ENCODE measurements at places on chromosomes 7 and 10.

DNA sequence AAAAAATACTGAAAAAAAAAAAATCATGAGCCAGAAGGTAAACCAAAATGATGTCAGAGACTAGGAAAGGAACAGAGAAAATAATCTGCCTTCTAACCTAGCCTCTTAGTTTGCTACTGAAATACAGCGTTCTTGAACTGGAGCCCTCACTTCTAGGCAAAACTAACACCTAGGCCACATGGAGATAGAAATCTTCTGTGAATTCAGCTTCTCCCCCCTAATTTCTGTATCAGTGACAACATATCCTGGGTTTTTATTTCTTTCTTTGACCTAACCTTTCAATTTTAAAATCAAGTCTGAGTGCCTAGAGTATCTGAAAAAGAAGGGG, 100.1 kb upstream of the GLCCI1 start:
- H3K27me3 ChIP-seq, result no peaks in the 10 kb centered on the region
- H3K36me3 ChIP-seq, result no peaks in the 10 kb centered on the region
- H3K27ac ChIP-seq, result no peak overlapping the region
- H3K4me3 ChIP-seq, result no peak overlapping the region

GRCh38 chr10:7544203-7544602, 122.6 kb downstream of the ITIH5 start:
- no peaks in the 10 kb centered on the region for H3K36me3 ChIP-seq
- peaks cover 4% of the 10 kb centered on the region for H3K4me1 ChIP-seq
- DNase-seq, result no peak
- H3K27ac ChIP-seq, result no peak overlapping the region
- no peaks in the 10 kb centered on the region for H3K27me3 ChIP-seq

DNA sequence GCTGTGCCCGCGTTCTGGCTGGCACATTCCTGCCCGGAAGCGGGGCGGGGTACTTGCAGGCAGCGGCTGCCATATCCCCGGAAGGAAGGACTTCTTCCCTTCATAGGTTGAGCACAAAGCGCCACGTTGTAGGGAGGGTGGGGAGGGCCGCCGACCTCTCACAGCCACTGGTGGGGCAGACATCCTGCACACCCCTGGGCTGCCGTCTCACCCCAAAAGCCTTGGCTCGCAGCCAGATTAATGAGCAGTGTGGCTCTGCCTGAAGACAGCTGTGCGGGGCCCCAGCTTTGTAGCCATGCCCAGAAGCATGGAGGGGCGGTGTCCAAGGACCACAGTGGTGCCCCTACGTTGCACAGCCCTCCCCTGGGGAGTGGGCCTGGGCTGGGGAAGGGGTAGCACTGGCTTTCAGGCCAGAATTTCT, 54.3 kb upstream of the DPYSL4 start:
- peaks cover 5% of the 10 kb centered on the region for H3K4me1 ChIP-seq
- peaks cover 6% of the 10 kb centered on the region for H3K36me3 ChIP-seq
- no peak overlapping the region for H3K4me3 ChIP-seq
- H3K27ac ChIP-seq, result no peak overlapping the region
- H3K27me3 ChIP-seq, result peaks cover 22% of the 10 kb centered on the region
- DNase-seq, result peak; percentile 6

DNA sequence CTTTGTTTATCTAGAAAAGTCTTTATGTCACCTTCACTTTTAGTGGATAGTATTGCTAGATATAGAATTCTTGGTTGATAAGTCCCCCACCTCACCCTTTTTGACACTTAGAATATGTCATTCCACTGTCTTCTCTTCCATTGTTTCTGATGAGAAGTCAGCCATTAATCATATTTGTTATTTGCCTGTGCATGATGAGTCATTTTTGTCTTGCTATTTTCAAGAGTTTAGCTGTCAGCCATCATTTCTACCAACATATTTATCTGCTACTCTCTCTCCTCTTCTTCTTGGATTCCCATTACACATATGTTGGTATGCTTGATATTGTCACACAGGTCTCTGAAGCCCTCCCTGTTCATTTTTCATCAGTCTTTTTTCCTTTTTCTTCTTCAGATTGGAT, 160.8 kb upstream of the TCF7L2 start:
- H3K4me3 ChIP-seq, result no peak overlapping the region
- H3K36me3 ChIP-seq, result no peaks in the 10 kb centered on the region
- DNase-seq, result no peak
- H3K27ac ChIP-seq, result no peak overlapping the region
- H3K27me3 ChIP-seq, result no peaks in the 10 kb centered on the region
- H3K4me1 ChIP-seq, result peaks cover 12% of the 10 kb centered on the region

DNA sequence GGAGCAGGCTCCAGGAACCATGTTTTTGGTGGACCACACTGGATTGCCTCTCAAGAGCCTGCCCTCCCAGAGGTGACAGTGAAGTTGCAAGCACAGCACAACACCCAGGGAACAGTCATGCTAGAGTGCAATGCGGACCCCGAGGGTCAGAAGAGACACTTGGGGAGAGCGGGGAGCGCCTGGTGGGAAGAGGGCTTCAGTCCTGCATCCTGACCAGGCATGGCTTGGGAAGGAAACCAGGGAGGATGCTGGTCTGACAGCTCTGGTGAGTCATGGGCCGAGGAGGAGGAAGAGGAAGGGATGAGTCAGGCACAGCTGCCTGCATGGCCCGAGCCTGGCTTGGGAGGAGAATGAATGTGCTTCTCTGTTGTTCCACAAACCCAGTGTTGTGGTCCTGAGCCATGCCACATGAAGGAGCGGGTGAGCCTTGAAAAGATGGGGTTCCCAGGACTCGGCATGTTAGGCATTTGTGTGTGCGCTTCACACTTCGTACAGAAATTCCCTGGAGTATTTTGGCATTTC, 29.5 kb upstream of the ANKRD2 start:
- H3K27me3 ChIP-seq, result no peaks in the 10 kb centered on the region
- H3K4me1 ChIP-seq, result peaks cover 28% of the 10 kb centered on the region
- no peak overlapping the region for H3K4me3 ChIP-seq

DNA sequence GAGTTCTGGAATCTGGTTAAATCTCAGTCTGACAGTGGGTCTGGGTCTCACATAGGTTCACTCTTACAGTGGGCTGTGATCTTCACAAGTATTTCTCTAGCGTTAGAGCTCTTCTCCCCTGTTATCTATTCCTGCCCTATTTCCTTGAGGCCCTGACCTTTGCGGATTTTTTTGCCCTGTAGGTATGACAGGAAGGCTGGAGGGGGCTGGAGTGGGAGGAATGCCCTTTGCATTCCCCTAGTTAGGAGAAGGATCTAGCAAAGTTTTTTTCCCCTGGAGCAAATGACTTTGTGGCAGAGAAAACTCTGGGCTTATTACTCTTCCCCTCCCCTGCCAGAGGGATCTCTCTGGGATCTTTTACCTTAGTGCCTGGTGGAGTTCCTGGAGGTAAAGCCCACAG, 49.2 kb downstream of the GALNT11 start:
- no peak for DNase-seq
- H3K27ac ChIP-seq, result peak overlapping the region; percentile 43
- no peaks in the 10 kb centered on the region for H3K27me3 ChIP-seq

GRCh38 chr7:27185854-27186667, 1.0 kb upstream of the HOXA11 start:
- no peak for DNase-seq
- H3K36me3 ChIP-seq, result no peaks in the 10 kb centered on the region
- H3K4me3 ChIP-seq, result peak overlapping the region; percentile 12
- H3K27me3 ChIP-seq, result no peaks in the 10 kb centered on the region
- no peak overlapping the region for H3K27ac ChIP-seq

- H3K27me3 ChIP-seq, result no peaks in the 10 kb centered on the region
- no peaks in the 10 kb centered on the region for H3K4me1 ChIP-seq
- no peak for DNase-seq
Measured at GRCh38 chr7:46622251-46622650, 701.2 kb upstream of the IGFBP3 start.

GRCh38 chr7:82384779-82385178, 58.8 kb downstream of the CACNA2D1 start:
- no peak overlapping the region for H3K27ac ChIP-seq
- H3K4me3 ChIP-seq, result no peak overlapping the region
- no peaks in the 10 kb centered on the region for H3K4me1 ChIP-seq
- no peaks in the 10 kb centered on the region for H3K36me3 ChIP-seq

DNA sequence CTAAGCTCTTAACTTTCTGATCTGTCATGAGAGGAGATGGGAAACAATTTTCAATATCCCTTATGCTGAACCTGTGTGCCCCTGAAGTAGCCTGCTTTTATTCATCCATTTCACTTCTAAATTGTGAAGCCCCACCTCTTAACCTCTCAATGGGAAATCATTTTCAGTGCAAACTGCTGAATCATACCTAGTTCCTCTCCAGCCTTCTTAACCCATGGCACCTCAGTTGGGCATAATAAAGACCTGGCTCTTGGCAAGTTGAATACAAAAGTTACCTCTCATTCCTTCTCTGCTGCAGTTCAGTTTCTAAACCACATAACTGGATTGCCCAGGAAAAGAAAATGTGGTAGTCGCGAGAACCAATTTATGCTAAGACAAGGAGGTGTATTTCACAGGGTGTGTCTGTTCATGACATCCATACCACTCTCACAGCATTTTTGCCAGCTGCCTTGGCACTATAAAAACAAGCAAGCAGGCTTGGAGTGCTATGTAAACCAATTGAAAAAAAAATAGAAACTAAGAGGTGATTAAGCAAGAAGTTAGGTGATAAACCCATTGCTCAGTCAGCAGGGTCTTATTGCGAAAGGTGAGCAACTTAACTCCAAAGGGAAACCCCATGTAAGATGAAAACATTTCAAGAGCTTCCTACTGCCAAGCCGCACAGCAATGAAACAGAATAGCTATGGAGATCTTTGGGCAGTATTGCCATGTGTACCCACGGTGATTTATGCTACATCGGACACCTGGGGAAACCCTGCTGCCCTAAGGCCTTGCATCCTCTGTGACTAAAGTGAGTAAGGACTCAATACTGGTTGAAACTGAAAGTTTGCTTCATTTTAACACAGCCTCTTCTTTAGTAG, 57.0 kb upstream of the DKK1 start:
- DNase-seq, result peak; percentile 93
- peak overlapping the region; percentile 98 for H3K27ac ChIP-seq
- H3K36me3 ChIP-seq, result no peaks in the 10 kb centered on the region
- H3K27me3 ChIP-seq, result no peaks in the 10 kb centered on the region

- no peaks in the 10 kb centered on the region for H3K4me1 ChIP-seq
- DNase-seq, result no peak
- H3K36me3 ChIP-seq, result peaks cover 31% of the 10 kb centered on the region
- H3K4me3 ChIP-seq, result no peak overlapping the region
Measured at GRCh38 chr7:55515569-55516279, 56.6 kb downstream of the VOPP1 start.
